SW480 (cell line): ENCODE measurements at places on chromosomes 4 and X.

GRCh38 chrX:72255445-72255844, 16.6 kb upstream of the ERCC6L start:
- no peak for DNase-seq

DNA sequence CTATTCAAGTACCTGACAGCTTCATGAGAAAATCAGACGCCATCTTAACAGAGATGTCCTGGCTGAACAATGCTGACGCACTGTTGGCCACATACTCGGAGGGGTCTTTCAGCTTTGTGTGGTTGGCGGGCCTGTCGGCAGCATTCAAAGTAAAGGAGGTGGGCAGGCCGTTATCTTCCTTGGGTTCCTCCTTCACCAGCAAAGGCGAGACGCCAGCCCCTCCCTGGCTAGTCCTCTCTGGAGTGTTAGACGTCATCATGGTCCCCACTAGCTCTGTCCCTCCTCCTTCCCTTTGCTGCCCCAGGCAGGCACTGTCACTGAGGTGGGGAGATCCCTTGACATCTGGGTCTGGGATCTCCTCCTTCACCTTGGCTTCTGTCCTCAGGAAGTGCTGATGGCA, 53.0 kb downstream of the ZNF827 start:
- DNase-seq, result no peak

GRCh38 chr4:101328063-101328602, 19.2 kb downstream of the PPP3CA start:
- peak; percentile 7 for DNase-seq

DNA sequence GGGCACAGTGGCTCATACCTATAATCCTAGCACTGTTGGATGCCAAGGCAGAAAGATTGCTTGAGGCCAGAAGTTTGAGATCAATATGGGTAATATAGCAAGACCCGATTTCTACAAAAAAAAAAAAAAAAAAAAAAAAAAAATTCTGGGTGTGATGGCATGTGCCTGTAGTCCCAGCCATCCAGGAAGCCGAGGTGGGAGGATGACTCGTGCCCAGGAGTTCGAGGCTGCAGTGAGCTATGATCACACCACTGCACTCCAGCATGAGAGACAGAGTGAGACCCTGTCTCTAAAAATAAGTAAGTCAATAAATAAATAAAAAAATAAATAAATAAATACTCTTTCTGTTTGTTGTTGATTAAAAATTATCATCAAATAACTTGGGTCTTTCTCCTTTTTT, 62.4 kb upstream of the BMPR1B start:
- DNase-seq, result no peak

DNA sequence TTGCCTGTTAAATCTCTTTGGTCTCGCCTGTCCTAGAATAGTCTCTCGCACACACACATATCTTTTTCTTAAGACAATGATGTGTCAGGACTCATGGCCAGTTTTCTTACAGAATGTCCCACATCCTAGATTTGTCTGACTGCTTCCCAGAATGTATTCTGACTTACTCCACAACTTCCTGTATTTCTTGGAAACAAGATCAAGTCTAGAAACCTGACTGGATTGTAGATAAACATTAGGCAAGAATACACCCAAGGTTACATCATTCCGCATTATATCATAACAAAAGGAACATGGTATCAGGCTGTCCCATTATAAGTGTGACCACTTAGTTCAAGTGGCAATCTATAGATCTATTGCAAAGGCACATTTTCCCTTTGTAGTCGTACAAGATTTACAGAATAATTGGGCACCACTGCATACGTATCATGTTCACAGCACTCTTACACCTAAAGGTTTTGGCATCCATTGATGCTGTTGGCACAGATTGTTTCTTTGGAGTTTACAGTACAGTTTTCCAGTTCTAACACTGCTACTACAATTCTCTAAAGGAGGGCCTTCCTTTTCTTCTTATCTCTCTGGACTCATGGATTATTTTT, 56.4 kb downstream of the FBXW7 start:
- no peak for DNase-seq

- no peak for DNase-seq
These were observed 53.8 kb downstream of the CPLX1 start for GRCh38 chr4:772118-772517.

- no peak for DNase-seq
These were observed 284.8 kb downstream of the UNC5C start for GRCh38 chr4:95263960-95264359.

DNA sequence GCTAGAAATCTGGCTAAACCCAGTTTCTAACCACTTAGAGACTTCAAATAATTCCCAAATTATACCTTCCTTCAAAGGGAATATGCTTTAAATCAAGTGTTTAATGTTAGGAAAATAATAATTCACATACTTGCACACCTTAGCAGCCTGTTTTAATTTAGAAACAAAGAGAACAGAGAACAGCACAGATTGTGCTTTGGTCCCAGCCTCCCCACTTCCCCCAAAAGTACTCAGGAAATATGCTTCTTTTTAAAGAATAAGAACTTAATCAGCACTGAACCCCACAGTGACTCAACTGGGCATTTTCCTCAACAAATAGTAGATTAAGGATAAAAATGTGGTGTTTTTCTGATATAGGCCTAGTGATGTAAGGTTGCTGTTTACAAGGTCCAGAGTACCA, 295.8 kb downstream of the GBA3 start:
- DNase-seq, result no peak

GRCh38 chr4:20916106-20916505, 215.8 kb downstream of the PACRGL start:
- DNase-seq, result no peak

GRCh38 chr4:154740462-154740861, 3.3 kb upstream of the LRAT start:
- DNase-seq, result no peak

DNA sequence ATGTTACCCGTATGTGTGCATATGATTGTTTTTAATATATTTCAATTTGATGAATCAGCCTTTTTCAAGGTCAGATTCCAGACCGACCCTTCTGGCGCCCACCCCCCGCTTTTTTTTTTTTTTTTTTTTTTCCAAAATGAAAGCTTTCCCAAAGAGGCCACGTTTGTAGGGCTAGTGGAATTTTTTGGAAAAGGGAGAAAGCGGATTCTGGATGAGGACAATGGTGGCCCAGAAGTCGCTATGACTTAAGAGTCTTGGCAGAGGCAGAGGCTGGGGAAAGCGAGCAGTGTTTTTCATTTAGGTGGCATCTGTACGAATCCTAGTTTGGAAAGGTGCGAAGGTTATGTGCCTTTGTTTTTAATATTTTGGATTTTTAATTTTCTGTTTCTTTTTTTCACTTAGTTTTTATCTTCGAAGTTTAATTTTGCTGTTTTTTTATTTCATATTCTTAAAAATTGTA, 14.6 kb downstream of the NDUFB11 start:
- DNase-seq, result no peak

- no peak for DNase-seq
These were observed 2.5 kb upstream of the GABRA2 start for GRCh38 chr4:46392421-46392820.

DNA sequence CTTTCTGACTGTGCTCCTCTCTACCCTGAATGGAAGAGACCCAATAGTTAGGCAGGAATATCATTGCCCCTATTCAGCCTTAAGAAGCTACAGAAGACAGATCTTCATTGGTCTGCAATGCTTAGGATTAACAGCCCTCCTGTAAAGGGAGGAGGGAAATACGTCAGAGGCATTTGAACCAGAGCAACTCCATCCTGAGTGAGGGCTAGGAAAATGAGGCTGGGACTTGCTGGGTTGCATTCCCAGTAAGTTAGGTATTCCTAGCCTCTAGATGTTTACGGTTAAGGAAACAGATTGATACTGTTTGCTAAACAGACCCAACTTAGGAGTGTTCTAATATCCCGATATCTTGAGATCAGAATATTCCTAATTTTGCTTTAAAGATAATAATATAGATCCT, 63.5 kb downstream of the PCDH18 start:
- DNase-seq, result no peak

GRCh38 chr4:72569719-72570235, 756 bp upstream of the ADAMTS3 start:
- DNase-seq, result no peak

DNA sequence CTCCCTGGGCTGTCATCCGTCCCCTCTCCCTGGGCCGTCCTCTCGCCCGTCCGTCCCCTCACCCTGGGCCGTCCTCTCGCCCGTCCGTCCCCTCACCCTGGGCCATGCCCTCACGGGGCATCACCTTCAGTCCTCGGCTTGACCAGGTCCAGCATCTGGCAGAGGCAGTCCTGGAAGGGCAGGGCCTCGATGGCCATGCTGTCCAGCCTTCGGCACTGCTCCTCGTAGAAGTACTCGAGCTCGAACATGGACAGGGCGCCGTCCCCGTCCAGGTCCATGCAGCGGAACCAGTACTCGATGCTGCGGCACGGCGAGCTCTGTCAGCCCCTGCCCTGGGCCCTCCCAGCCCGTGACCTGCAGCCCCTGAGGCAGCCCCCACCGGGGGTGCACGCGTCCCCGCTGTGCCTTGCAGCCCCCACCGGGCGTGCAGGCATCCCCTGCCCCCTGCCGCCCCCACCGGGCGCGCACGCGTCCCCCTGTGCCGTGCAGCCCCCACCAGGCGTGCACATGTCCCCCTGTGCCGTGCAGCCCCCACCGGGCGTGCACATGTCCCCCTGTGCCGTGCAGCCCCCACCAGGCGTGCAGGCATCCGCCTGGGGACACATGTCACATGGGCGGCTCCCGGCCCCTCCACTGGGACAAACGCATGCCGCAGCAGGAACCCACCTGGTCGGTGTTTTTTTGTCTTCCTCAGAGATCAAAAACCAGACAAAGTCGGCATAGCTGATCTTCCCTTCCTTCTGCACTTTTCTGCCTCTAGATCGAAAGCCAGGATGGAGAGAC, 22.2 kb upstream of the GTPBP6 start:
- DNase-seq, result no peak

DNA sequence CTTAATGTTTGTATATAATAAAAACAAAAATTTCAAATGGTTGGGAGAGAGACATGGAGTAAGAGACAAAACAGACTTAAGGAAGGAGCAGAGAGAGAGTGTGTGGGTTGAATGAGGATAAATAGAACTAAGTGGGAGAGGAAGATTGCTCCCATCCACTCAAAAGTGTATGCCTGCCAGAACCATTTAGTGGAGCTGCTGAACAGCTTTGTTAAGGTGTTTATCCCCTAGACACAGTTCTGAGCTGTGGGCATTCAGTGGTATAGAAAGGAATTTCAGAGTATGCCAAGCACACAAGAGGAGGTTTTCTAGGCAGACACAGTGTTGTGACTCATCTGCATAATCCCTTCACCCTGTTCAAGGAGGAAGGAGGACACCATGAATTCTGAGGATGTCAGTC, 508.6 kb upstream of the EPHA5 start:
- no peak for DNase-seq

DNA sequence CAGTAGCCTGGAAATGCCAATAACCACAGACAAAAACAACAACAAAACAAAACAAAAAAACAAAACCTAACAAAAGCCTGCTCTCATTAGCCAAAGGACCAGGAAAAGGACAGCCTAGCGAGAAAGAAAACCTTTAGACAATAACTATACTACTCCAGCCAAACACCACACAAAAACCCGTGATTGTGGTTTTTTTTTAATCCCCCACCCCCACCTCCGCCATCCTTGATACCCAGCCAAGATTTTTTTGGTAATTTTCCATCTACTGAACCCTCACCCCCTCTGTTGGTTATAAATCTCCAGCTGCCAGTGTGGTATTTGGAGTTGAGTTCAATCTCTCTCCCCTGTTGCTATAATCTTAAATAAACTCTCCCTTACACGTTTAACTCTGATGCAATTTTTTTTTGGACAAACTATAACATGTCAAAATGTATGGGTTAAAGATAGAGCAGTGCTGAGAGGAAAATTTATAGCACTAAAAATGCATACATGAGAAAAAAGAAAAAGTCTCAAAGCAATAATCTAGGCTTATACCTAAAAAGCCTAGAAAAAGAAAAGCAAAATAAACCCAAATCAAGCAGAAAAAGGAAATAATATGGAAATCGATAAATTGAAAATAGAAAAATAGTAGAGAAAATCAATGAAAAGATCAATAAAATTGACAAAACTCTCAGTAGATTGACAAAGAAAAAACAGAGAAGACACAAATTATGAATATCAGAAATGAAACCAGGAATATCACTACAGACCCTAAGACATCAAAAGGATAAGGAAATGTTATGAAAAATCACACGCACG, 83.7 kb downstream of the NAT8L start:
- DNase-seq, result no peak

- DNase-seq, result peak; percentile 48
These were observed 45.5 kb upstream of the FAM241A start for GRCh38 chr4:112099701-112100297.

DNA sequence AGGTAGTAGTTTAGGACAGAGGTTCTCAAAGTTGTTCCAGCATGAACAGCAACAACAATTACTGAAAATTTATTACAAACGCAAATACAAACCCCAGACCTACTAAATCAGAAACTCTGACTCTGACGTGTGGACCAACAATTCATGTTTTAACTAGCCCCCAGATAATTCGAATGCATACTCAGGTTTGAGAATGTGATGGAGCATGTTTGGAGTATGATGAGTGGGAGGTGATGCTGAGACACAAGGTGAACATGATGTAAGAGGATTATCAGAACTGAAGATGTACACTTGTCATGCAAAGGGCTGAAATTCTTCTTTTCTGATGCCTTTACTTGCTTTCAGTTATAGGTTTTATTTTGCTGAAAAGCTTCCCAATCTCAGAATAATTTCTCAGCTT, 323.0 kb downstream of the INPP4B start:
- no peak for DNase-seq

- DNase-seq, result peak; percentile 19
These were observed 886 bp upstream of the NDST3 start for GRCh38 chr4:118033148-118034052.

GRCh38 chr4:81743731-81744435, 272.2 kb upstream of the RASGEF1B start:
- no peak for DNase-seq

- no peak for DNase-seq
These were observed 24.9 kb upstream of the SEC24B start for GRCh38 chr4:109408711-109409110.

DNA sequence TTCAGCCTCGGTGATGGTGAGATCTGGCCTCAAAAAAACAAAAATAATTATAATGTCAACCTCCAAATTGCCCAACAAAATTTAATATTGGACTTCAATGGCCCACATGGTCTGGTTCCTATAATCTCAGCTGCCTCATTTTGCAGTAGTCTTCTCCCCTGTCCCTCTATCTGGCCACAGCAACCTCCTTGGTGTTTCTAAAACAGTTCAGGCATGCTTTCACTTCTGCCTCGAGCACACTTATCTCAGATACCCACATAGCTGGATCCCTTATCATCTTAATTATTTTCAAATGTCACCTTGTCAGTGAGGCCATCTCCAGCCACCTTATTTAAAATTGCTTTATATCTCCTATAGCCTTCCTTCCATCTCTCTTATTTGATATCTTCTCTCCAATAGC, 52.9 kb upstream of the WDFY3 start:
- DNase-seq, result no peak
